Activated gamma-delta T cell (primary cell): ENCODE measurements at places on chromosomes 5 and 9.
A peak's percentile ranks its signal among the peaks of the same experiment; 100 is the strongest.

- no peak for DNase-seq
These were observed 40.2 kb downstream of the MRPL36 start for GRCh38 chr5:1759378-1759970.

DNA sequence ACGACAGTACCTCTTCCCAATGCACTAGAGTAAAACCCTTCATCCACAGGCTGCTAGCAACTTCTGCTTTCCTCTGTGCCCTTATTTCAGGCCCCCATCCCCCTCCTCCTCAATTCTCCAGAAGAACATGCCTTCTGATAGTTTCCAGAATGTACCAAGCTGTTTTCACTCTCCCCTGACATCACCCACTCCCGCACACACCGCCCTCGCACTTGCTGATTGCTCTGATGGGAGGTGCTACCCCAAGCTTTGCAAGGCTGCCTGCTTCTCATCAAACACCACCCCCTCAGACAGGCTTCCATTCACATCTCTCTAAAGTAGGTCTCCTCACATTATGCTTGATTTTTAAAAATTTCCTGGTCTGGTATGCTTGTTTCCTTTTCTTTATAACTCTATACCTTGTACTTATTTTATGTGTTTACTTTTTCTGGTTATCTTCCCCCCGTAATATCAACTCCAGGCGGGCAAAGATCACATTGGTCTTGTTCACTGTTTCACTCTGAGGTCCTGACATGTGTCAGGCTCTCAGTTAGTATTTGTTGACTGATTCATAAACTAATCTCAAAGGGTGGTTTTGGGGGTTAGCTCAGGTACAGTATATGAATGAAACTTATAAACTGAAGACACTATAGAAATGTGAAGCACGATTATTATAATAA, 91.0 kb upstream of the C9orf72 start:
- no peak for DNase-seq

- peak; percentile 34 for DNase-seq
These were observed 950 bp downstream of the RGMB start for GRCh38 chr5:98774192-98775033.

DNA sequence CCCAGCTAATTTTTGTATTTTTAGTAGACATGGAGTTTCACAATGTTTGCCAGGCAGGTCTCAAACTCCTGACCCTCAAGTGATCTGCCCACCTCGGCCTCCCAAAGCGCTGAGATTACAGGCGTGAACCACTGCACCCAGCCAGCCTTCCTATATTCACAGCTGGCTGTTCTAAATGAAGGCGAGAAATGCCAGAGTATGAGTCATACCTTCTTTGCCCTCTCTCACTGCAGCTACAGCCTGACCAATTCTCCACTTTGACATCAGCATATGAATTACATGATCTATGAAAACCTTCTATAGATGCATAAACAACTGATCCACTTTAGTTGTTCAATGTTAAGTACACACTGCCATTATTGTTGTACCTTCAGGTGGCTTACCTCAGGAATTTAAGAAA, 14.5 kb downstream of the APTX start:
- no peak for DNase-seq

DNA sequence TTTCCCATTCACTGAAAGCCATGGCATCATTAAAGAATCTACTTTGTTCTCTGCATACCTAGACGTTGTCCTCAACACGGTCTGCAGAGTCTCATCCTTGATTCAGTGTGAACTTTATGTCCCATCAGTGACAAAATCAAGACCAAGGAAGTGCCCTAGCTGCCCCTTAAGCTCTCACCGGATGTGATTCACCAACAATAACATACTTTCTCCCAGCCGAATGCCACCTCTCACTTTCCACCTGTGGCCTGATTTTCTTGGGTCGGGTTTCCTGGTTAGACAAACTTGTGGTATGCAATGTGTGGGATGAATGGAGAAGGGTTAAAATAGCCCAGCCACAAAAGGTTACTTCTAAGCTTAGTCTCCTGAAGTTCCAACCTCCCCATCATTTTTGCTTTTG, 145.3 kb upstream of the PAPPA start:
- DNase-seq, result no peak

- no peak for DNase-seq
These were observed 149.8 kb downstream of the MLLT3 start for GRCh38 chr9:20472342-20473045.

- no peak for DNase-seq
These were observed 44.4 kb downstream of the EFCAB9 start for GRCh38 chr5:172238334-172238733.
